ENCODE measurements at places on chromosomes 6 and 20. TPM values are rescaled to one million over a fixed set of nuclear protein-coding genes. Genes with fewer than 3 reads are reported as not detected.

DNA sequence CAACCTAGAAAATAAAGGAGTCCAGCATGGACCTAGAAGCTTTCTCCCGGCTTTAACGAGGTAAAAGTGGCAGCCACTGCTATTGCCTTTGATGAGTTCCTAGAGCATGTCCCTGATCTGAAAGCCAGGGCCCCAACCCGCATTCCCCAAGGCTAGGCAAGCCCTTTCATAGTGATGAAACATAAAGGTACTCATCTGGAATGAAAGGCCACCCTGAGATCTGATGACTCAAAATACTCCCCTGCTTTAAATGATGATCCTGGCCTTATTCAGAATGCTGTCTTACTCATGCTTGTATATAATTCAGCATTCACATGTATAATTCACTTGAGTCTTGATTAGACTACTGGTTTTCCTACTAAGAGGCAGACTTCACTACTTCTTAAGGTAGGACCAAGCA is 21.3 kb downstream of the TTPAL start:
- DNase-seq: no peak

DNA sequence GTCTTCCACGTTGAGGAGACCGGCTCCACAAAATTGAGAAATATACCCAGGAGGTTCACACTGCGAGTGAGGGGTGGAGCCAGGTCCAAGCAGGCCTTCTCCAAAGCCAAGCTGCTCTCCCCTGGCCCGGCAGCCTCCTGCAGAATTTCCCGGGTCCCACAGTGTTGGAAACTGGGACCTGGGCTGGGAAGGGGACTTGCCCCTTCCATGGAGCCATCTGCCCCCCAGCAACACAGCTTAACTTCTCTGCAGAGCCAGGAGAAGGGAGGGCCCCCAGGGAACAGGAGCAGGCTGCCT is 35.4 kb downstream of the MDFI start:
- DNase-seq: no peak

DNA sequence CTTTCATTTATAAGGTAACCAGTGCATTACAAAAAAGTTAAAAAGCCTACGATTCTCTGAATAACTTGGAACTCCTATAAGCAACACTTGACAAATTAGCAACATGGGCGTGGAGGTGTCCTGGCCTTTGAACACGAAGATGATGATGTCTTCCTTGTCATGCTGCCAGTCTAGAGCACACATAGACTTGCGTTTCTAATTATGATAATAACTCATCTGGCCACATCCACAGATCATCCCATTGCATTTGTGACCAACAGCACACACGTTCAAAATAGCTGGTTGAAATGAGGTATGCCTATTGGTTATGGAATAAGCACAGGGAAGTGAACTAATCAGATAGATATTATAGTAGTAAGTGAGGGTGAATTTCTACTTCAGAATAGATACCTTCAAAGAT is 608.9 kb downstream of the PRKN start:
- no peak for DNase-seq

DNA sequence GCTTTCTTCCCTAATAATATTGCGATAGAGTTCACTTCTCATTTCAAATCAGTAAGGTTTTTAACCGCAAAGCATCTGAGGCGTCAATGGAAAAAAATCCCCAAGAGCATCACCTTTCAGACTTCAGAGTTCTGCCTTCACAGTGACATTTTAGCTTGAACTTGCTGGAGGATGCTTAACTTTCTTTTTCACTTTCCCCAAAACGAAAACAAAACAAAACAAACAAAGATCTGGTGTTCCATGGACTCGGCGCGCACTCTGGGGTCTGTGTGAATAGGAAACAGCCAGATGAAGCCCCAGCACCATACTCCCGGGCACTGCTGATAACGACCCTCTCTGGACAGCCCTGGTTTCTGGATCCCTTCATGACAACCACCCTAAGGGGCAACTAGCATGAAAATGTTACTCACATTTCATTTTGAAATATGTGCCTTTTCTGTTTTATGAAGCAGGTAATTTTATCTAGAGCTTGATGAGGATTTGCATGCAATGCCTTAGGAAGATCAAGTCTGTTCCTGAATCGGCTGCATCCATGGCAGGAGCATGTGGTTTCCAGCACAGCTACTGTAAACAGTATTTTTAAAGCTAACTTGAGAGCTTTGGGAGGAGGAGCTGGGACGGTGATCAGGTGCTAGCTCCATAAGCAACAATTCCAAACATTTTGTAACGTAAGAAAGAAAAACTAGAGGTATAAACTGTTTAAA is 44.5 kb downstream of the RAMACL start:
- DNase-seq: no peak

The CLPSL2 gene
- not detected for total RNA-seq

- DNase-seq: peak; percentile 59
These were observed 8.1 kb upstream of the OCSTAMP start for GRCh38 chr20:46558511-46558959.

- no peak for DNase-seq
These were observed 45.7 kb upstream of the TINAG start for GRCh38 chr6:54262499-54262898.

DNA sequence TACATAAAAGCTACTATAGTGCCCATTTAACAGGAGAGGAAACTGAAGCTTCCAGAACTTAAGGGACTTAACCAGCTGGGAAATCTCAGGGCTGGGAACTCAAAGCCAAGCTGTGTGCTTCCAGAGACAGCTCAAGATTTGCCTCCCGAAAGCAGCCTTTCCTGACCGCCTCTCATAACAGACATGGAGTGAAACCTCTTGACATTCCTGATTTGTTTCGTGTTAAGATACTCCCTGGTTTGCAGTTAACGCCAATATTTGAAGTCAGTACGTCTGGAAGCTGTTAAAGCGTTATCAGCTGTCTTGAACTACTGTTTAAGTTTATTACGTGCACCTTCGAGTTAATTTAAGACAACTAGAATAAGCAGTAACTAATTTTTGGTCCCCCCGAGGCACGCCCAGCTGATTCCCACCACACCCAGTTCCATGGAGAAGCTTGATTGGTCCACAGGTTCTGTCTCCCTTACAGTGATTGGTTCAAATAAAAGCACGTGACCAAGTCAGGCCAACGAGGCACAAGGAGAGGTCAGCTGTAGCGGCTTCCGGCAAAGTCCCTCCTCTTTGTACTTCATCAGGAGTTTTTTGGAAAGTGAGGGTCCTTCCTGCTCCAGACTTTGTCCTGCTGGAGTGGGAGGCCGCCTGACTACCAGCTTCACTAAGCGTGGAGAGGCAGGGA is 8.9 kb upstream of the TCP11 start:
- no peak for DNase-seq

The PPP1R14C gene
- 130 TPM for total RNA-seq

The NMBR gene
- not detected for total RNA-seq
